ENCODE measurements at places on chromosomes 12 and 14. TPM values are rescaled to one million over a fixed set of nuclear protein-coding genes. Genes with fewer than 3 reads are reported as not detected.

DNA sequence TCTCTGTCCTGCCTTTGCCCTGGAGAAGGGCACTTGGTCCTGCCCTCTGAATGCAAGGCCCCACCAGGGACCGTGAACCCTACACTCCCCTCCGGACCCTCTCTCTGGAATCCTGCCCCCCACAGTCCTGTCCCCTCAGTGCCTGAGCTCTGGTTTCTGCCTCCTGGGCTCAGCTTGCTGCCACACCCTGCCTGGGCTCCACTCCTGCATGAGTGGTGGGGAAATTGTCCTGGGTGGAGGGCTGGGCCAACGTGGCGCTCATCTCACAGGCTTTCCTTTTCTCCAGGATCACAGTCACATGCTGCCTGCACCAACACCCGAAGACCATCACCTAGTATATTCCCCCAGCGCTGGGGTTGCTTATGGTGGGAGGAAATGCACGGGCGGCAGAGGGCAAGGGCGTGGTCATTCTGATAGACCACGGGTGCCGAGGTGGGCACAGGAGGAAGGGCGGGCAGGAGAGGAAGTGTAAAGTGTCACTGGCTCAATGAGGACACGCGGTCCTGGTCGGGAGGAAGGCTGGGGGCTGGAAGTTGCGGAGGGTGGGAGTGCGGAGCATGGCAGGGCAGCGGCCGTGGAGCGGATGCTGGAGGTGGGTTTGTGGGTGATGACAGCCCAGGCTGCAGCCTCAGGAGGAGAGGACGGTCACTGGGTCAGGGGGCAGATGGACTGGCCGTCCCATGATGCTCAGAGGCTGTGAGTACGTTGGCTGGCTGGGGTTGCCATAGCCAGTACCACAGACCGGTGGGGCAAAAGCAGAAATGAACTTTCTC is 99.5 kb downstream of the KIF26A start:
- H3K27ac ChIP-seq: no peak overlapping the region
- H3K4me3 ChIP-seq: no peak overlapping the region
- no peak for DNase-seq
- peaks cover 3% of the 10 kb centered on the region for H3K36me3 ChIP-seq
- H3K27me3 ChIP-seq: peaks cover 4% of the 10 kb centered on the region
- no peaks in the 10 kb centered on the region for H3K4me1 ChIP-seq

- no peak overlapping the region for H3K27ac ChIP-seq
- no peak for DNase-seq
- H3K27me3 ChIP-seq: no peaks in the 10 kb centered on the region
- H3K36me3 ChIP-seq: no peaks in the 10 kb centered on the region
- no peak overlapping the region for H3K4me3 ChIP-seq
These were observed 616.6 kb downstream of the CCER1 start for GRCh38 chr12:90338365-90338764.

- H3K4me1 ChIP-seq: peaks cover 45% of the 10 kb centered on the region
- peak overlapping the region; percentile 49 for H3K27ac ChIP-seq
- H3K27me3 ChIP-seq: no peaks in the 10 kb centered on the region
- DNase-seq: no peak
These were observed 1367.3 kb upstream of the FLRT2 start for GRCh38 chr14:84162633-84163032.

DNA sequence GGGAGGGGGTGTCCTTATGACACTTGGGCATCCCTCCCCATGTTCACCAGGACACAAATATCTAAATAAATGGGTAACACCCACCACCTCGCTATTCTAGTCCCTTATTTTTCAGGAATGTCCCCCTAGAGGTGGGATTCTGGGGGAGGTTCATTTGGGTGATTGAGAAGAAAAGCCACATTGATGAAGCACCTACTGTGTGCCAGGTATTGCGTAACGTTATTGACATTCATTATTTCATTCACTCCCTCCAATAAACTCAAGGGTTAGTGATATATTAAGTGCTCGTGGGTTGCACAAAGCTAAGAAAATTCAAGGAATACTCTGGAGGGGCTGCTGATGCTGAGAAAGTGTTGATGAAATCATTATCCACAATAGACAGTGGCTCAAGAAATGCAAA is 92.5 kb upstream of the NOS1 start:
- peaks cover 6% of the 10 kb centered on the region for H3K4me1 ChIP-seq
- DNase-seq: no peak
- H3K27me3 ChIP-seq: peaks cover 28% of the 10 kb centered on the region
- no peak overlapping the region for H3K27ac ChIP-seq
- H3K4me3 ChIP-seq: no peak overlapping the region

DNA sequence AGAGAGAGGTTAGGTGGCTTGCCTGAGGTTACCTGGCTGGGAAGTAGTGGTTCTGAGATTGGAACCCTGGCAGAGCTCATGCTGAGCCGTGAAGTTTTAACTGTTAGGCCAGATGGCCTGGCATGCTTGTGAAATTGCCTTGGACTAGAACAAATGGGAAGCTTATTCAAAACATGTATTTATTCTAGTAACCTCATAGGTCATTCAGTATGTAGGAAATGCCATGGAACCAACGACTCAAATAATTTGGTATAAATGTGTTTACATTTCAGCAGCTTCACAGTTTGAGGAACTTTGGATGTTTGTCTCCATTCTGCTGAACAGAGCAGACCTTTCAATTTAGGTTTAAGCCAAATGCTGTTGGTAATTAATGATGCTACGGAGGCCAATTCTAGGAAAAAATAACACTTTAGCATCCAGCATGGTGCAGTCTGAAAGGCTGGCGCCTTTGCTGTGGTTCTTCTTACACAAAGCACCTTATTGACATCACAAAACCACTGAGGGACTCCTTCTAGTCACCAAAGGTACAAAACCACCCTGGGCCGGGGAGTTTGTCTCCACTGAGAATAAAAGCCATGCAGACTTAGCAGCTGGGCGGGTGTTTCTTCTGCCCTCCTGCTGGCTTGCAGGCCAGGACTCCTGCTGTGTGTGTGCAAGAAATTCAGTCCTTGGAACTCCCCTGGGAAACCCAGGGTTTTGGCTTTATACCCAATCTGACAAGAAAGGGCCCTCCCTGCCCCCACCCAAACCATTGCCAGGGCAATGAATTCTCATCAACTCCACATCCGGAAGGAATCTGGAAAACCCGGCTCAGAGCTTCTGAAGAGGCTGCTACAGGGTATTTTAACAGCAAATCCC is 64.2 kb downstream of the ELK3 start:
- H3K27me3 ChIP-seq: no peaks in the 10 kb centered on the region
- no peak overlapping the region for H3K4me3 ChIP-seq

DNA sequence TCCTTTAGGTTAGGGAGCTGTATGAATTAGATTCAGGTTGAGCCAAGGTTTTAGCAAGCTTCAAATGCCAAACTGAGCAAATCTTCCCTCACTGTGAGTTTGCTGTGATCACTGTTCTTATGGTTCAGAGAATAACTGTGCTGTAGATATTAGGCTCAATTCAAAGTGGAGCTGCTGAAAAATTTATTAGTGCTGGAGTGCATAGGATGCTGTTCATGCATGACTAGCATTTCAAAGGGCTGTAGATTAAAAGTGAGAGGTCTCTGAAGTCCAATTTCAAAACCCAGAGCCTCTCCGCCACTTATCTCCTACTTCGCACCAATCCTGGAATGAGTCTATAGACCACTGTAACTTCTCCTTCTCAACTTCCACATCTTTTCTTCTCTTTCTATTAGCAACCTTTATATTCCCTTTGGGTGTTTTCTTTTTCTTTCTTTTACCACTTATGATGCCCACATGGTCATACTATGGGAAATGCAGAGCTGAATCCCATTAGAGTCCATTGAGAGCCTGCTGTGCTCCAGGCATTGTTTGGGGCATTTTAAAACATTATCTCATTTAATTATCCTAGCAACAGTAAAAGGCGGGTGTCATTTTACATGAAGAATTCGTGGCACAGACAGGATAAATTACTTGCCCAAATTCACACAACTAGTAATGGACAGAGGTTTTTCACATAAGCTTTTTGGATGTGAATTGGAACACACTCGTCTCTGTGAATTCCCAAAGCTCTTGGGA is 77.5 kb upstream of the EEA1 start:
- no peaks in the 10 kb centered on the region for H3K27me3 ChIP-seq
- H3K36me3 ChIP-seq: no peaks in the 10 kb centered on the region
- H3K27ac ChIP-seq: no peak overlapping the region
- no peak for DNase-seq
- no peak overlapping the region for H3K4me3 ChIP-seq

GRCh38 chr14:68946489-68946822 is 32.6 kb downstream of the ACTN1 start:
- no peaks in the 10 kb centered on the region for H3K36me3 ChIP-seq
- H3K4me1 ChIP-seq: peaks cover 54% of the 10 kb centered on the region
- no peak overlapping the region for H3K27ac ChIP-seq
- H3K4me3 ChIP-seq: no peak overlapping the region
- no peaks in the 10 kb centered on the region for H3K27me3 ChIP-seq

Gene TEX52
- total RNA-seq: not detected

Gene ANKS1B
- total RNA-seq: 7.5 TPM

Gene LRTM2
- not detected for total RNA-seq
